ENCODE measurements at places on chromosomes 16 and 17.

GRCh38 chr16:77555791-77556190 is 121.0 kb upstream of the ADAMTS18 start:
- no peak for DNase-seq

- DNase-seq, result no peak
Measured at GRCh38 chr17:79974566-79975497, 60.8 kb downstream of the TBC1D16 start.

- DNase-seq, result no peak
Measured at GRCh38 chr17:6927290-6928126, 68.3 kb upstream of the ALOX12 start.

DNA sequence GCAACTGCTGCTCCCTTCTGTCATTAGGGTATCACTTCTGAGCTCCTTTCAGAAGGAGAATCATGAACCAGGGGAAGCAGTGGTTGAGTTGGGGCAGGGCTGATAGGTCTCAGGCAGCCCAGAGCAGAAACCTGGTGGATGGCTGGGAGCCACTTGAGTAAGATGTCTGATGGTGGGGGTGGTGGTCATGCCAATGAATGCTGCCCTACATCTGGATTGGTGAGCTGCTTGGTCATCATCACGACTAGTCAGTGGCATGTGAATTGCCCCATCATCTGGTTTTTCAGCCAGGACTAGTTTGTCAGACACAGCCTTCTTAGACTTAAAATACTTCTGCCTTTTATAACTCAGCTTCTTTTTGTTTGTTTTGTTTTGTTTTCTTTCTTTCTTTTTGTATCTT is 2.6 kb downstream of the GID4 start:
- DNase-seq, result no peak
